Neural crest cell (in vitro differentiated cells): ENCODE measurements at places on chromosomes 2 and 18.

DNA sequence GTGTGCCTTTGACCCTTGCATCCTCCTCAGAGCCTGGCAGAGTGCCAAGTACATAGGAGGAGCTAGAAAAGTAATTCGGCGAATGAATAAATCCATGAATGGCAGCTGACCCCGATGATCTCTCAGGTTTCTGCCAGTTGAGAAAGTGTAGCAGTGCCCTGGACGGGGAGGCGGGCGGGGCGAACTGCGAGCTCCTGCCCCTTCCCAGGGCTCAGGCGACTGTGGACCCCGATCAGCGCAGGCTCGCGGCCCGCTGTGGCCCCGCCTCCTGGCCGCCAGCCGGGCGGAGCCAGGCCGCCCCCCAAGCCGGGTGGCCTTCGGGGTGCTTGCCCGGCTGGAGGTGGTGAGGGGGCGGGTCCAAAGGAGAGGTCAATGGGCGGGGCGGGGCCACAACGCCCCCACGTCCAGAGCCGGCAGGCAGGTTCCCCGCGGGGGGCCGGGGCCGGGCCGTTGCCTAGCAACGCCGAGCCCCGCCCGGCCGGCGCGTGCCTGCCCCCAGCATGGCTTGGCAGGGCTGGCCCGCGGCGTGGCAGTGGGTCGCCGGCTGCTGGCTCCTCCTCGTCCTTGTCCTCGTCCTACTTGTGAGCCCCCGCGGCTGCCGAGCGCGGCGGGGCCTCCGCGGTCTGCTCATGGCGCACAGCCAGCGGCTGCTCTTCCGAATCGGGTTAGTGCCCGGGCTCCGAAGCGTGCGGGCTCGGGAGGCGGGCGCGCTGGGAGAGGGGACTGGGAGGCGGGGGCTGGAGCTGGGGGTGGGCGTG, 30.6 kb upstream of the TMBIM1 start:
- peak; percentile 66 for DNase-seq

- no peak for DNase-seq
These were observed 31.0 kb downstream of the RAB10 start for GRCh38 chr2:26064846-26065245.

DNA sequence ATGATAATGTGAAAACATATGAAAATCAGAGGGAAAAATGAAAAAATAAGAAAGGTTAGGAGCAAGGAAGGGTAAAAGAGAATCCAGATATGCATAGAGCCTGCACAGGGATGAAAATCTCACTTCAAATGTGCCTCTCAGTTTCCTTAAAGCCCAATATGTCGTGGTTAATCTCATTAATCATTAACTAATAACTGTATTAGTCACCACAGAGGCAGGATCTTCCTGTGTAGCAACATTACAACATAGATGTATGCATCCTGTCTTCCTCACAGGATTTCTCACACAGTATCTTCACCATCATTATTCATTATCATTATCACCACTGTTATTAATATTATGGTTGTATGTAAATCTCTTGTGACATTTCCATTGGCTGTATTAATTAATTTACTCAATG, 361.2 kb upstream of the SOX11 start:
- no peak for DNase-seq

DNA sequence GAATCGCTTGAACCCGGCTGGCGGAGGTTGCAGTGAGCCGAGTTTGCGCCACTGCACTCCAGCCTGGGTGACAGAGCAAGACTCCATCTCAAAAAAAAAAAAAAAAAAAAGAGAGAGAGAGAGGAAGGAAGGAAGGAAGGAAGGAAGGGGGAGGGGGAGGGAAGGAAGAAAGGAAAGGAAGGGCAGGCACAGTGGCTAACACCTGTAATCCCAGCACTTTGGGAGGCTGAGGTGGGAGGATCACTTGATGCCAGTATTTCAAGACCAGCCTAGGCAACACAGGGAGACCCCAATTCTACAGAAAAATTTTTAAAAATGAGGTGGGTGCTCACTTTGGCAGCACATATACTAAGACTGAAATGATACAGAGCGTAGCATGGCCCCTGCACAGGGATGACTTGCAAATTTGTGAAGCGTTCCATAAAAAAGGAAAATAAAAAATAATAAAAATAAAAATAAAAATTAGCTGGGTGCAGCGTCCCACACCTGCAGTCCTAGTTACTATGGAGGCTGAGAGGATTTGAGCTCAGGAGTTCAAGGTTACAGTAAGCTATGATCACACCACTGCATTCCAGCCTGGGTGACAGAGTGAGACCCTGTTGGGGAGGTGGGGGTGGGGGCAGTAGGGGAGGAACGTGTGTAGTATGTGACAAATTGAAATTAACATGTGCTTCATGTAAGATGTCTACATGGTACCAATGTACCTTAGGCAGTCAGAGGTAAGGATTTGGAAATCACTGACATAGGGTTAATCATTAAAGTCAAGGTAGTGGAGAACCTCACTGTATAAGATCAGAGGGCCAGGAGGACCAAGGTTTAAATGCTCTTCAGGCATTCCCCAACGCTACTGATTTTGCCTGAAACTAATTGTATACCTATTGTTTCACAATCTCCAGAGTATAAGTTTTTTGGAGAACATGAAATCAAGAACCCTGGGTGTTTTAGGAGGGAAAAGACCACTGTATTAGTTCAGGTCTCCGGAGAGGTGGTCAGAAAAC, 1.4 kb downstream of the WDCP start:
- no peak for DNase-seq

DNA sequence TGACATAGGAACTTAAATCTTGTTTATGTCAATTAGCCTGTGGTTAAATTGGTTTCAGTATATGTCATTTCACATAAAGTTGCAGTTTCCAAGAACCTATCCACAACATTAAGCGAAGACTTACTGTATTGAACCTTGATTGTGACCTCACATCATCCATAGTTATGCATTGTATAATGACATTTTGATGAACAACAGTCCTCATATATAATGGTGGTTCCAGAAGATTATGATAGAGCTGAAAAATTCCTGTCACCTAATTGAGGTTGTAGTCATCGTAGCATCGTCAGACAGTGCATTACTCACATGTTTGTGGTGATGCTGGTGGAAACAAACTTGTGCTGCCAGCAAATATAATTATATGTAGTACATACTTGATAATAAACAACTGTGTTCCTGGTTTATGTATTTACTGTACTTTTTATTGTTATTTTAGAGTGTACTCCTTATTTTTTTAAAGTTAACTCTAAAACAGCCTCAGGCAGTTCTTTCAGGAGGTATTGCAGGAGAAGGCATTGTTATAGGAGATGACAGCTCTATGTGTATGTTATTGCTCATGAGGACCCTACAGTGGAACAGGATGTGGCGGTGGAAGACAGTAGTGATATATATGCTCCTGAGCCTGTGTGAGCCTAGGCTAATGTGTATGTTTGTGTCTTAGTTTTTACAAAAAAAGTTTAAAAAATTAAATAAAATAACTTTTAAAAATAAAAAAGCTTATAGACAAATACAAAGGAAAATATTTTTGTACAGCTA, 56.6 kb downstream of the UBE2E3 start:
- no peak for DNase-seq

DNA sequence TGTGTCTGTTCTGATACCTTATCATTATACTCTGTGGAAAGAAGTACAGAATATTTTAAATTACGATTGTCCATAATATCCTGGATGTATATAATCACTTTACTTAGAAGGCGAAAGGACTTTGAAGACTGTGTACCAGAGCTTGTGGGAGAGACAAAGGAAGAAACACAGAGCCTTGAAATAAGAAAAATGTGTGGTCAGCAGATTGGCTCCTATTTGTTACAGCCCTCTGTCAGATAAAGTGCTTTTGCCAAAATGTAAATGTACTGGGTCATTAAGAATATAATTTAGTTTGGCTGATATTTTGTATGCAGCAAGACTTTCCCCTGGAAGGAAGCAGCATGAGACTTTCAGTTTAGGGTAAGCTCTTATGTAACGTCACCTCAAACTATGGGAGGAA, 443.1 kb downstream of the CCDC85A start:
- DNase-seq, result no peak
